T-cell (primary cell): ENCODE measurements at places on chromosomes 2 and 18.

DNA sequence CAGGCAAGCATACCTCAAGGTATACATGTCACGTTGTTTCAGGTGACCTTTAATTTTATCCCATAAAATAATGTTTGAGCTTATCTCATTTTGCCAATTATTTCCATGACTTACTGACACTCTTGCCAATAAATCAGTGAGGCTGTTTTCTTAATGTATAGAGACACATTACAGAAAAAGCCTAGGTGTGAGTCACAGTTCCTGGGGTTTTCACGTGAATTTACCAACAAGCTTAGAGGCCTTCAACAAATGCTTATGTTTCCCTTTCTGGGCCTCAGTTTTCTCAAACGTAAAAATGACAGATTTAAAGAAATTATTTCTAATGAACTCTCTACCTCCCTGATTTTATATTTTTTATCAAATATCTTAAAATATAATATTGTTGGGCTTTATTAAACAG, 517.5 kb upstream of the SPHKAP start:
- no peaks in the 10 kb centered on the region for H3K27me3 ChIP-seq
- H3K4me1 ChIP-seq, result no peaks in the 10 kb centered on the region
- H3K27ac ChIP-seq, result no peak overlapping the region

DNA sequence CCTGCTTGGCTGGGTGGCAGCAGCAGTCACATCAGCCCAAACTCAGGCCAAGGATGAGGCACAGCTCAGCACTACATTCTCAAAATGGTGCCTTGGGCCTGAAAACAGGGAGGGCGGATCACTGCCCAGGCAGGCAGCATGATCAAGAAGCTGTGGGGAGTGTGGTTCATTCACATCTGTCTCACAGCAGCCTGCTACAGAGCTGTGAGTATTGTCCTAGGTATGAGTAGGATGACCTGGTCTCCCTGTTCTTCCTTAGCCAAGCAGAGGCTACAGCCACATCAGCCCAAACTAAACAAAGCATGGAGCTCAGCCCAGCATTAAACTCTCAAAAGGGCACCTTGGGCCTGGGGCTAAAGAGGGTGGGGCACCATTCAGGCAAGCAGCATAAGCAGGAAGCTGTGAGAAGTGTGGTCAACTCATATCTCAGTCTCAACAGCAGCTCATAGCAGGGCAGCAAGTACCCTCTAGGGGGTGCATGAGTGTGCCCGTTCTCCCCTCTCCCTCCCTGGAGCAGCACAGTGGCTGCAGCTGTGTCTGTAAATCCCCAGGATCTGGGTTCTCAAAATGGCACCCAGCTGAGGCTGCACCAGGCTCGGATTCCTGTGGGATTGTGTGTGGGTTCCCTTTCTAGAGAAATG, 139.6 kb downstream of the TRABD2A start:
- DNase-seq, result peak; percentile 48
- H3K36me3 ChIP-seq, result no peaks in the 10 kb centered on the region
- H3K27ac ChIP-seq, result peak overlapping the region; percentile 51
- H3K4me1 ChIP-seq, result peaks cover 19% of the 10 kb centered on the region
- no peaks in the 10 kb centered on the region for H3K27me3 ChIP-seq
- H3K4me3 ChIP-seq, result no peak overlapping the region

- no peak overlapping the region for H3K4me3 ChIP-seq
- H3K27me3 ChIP-seq, result no peaks in the 10 kb centered on the region
- H3K27ac ChIP-seq, result no peak overlapping the region
- H3K4me1 ChIP-seq, result no peaks in the 10 kb centered on the region
Observed at GRCh38 chr18:35507623-35508022, 9.9 kb upstream of the INO80C start.

DNA sequence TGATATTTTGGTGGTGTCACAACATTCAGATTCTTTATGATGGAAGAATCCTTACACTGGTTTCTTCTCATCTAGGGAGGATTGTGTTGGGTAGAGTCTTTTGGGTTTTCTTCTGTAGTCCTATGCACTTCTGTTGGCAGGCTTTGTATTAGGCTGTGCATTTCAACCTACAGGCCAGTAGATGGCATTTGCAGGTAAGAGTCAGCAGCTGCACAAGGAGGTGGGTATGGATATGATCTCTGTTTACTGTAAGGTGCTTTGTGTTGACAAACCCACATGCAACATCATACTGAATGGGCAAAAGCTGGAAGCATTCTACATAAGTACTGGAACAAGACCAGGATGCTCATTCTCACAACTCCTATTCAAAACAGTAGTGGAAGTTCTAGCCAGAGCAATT, 656.8 kb downstream of the METTL4 start:
- H3K4me3 ChIP-seq, result no peak overlapping the region
- H3K4me1 ChIP-seq, result no peaks in the 10 kb centered on the region
- H3K27me3 ChIP-seq, result no peaks in the 10 kb centered on the region
- no peak overlapping the region for H3K27ac ChIP-seq

DNA sequence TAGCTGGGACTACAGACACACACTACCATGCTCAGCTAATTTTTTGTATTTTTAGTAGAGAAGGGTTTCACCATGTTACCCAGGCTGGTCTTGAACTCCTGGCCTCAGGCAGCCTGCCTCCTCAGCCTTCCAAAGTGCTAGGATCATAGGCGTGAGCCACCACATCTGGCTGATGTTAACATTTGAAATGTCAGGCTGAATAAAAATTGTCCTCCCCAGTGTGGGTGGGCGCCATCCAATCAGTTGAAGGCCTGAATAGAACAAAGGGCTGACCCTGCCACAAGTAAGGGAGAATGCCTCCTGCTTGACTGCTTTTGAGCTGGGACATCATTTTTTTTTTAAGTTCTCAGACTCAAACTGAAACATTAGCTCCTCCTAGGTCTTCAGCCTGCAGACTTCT, 21.0 kb upstream of the RHOB start:
- H3K27ac ChIP-seq, result no peak overlapping the region
- DNase-seq, result no peak
- no peaks in the 10 kb centered on the region for H3K36me3 ChIP-seq
- H3K27me3 ChIP-seq, result peaks cover 19% of the 10 kb centered on the region

- H3K27me3 ChIP-seq, result no peaks in the 10 kb centered on the region
- H3K4me1 ChIP-seq, result no peaks in the 10 kb centered on the region
- H3K27ac ChIP-seq, result no peak overlapping the region
- H3K4me3 ChIP-seq, result no peak overlapping the region
- no peaks in the 10 kb centered on the region for H3K36me3 ChIP-seq
Observed at GRCh38 chr2:192416060-192416459, 221.3 kb upstream of the TMEFF2 start.

GRCh38 chr2:9256570-9257043, 50.0 kb downstream of the ASAP2 start:
- H3K36me3 ChIP-seq, result no peaks in the 10 kb centered on the region
- DNase-seq, result no peak
- H3K27me3 ChIP-seq, result peaks cover 4% of the 10 kb centered on the region
- H3K27ac ChIP-seq, result no peak overlapping the region

DNA sequence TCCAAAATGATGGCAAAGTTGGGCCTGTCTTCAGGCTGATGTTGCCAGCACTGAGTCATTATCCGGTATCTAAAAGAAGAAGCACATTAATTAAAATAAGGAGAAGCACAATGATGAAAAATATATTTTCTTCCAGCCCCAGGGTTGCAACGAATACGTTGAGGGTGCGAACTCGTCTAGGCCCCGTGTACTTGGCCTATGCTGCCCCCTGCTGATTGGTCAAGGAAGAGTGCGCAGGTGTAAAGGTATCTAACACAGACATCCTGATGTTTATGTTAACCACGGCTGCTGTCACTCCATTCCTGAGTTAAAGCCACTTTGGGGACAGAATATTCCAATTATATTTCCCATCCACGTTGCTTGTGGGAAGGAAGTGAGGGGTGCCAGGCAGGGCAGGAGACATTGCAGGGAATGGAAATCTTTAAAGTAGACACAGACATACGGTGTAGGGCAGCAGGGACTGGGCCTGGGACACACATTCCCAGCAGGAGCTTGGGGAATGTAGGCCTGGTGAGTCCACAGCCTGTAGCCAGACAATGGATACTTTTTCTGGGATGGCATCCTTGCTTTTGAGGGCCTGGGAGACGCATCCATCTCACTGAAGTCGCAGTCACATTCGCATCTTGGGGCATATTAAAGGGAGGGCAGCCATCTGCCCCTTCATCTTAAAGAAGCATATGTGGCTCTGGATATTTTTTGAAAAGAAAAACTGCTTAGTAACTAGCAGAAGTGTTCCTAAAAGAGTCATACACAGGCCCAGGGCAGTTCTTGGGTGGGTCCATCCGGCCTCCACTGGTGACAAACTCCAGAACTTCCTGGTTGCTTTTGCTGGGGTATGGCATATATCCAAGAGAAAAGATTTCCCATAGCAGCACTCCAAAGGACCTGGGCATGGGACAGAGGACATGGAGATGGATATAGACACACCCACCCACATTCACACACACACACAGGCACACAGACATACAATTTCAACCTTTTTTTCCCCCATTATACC, 81.9 kb downstream of the CLIP4 start:
- no peak overlapping the region for H3K4me3 ChIP-seq
- peak; percentile 63 for DNase-seq
- no peak overlapping the region for H3K27ac ChIP-seq
- no peaks in the 10 kb centered on the region for H3K4me1 ChIP-seq
- H3K36me3 ChIP-seq, result no peaks in the 10 kb centered on the region
- H3K27me3 ChIP-seq, result no peaks in the 10 kb centered on the region

- no peaks in the 10 kb centered on the region for H3K27me3 ChIP-seq
- no peaks in the 10 kb centered on the region for H3K36me3 ChIP-seq
- no peak overlapping the region for H3K4me3 ChIP-seq
- no peaks in the 10 kb centered on the region for H3K4me1 ChIP-seq
Observed at GRCh38 chr18:79123948-79124347, 54.8 kb downstream of the ATP9B start.

DNA sequence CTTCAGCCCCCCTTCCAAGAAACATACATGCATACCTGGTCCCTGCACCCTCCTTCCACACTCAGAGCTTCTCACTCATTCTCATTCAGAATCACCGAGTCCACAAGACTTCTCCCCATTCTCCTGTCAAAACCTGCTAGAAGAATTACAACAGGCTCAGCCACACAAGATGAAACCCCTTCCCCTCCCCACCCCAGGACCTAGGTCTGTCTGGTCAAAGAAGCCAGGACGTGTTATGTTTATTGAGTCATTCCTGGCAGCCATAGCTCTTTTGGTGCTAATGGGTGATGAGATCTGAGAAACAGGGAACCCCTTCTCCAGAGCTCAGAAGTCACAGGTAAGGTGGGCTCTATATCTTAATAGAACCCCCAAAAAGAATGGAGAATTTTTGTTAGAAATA, 1.4 kb upstream of the ADD2 start:
- no peak for DNase-seq
- no peaks in the 10 kb centered on the region for H3K36me3 ChIP-seq
- no peak overlapping the region for H3K4me3 ChIP-seq

- peaks cover 8% of the 10 kb centered on the region for H3K27me3 ChIP-seq
- H3K4me3 ChIP-seq, result peak overlapping the region; percentile 60
- H3K27ac ChIP-seq, result no peak overlapping the region
- no peaks in the 10 kb centered on the region for H3K36me3 ChIP-seq
- peaks cover 10% of the 10 kb centered on the region for H3K4me1 ChIP-seq
- DNase-seq, result no peak
Observed at GRCh38 chr2:73176205-73176880, 26.0 kb upstream of the NOTO start.

- no peak for DNase-seq
- H3K4me1 ChIP-seq, result no peaks in the 10 kb centered on the region
- H3K27ac ChIP-seq, result no peak overlapping the region
- no peaks in the 10 kb centered on the region for H3K27me3 ChIP-seq
Observed at GRCh38 chr2:46162329-46163097, 134.7 kb upstream of the EPAS1 start.

GRCh38 chr2:98892871-98893270, 43.2 kb downstream of the CRACDL start:
- H3K4me3 ChIP-seq, result no peak overlapping the region
- no peaks in the 10 kb centered on the region for H3K36me3 ChIP-seq
- no peak overlapping the region for H3K27ac ChIP-seq
- peaks cover 11% of the 10 kb centered on the region for H3K27me3 ChIP-seq
- no peak for DNase-seq

- no peak overlapping the region for H3K4me3 ChIP-seq
- H3K36me3 ChIP-seq, result no peaks in the 10 kb centered on the region
- H3K27ac ChIP-seq, result no peak overlapping the region
- no peak for DNase-seq
- H3K4me1 ChIP-seq, result no peaks in the 10 kb centered on the region
- H3K27me3 ChIP-seq, result no peaks in the 10 kb centered on the region
Observed at GRCh38 chr2:2320486-2321199, 10.4 kb downstream of the MYT1L start.

DNA sequence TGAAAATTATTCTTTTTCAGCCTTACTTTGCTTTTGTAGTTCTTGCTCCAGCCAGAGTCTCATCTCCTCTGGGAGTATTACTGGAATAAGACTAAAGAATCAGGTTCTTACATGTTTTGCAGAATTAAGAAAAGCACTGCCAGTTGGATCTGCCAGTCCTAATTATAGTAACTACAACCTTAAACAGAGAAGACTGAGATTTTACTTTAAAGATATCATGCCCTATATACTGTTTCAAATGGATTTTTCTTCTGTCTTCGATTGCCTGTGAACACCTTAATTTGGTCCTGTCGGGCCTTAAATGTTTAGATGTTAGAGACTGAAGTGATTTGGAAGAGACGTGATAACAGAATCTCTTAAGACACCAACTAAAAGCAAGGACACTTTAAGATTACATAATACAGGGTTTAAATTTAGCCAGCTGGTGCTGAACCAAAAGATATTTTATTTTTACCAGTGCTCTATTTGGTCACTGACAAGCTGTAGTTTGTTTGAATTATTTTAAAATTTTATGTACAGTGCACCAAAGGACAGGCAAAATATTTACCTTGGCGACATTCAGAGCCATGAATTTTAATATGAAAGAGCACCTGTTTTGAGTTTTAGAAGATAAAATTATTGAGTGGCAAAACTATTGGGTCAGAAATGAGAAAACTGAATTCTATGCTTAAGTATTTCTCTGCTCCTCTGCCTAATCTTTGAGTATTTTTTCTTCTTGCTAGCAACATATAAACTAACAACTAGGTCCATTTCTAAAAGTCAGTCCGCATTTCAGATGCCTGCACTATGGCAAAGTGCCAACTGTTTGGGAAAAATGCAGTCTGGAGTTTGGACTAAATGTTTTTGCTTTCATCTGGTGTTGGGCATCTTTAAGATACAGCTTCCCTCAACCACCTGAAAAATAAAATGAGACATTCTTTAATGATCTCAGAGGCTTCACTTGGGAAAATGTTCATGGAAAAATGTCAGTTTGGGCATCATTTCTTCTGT, 300.0 kb downstream of the XIRP2 start:
- no peak overlapping the region for H3K4me3 ChIP-seq
- no peaks in the 10 kb centered on the region for H3K27me3 ChIP-seq
- no peaks in the 10 kb centered on the region for H3K36me3 ChIP-seq
- H3K4me1 ChIP-seq, result no peaks in the 10 kb centered on the region

- H3K4me3 ChIP-seq, result peak within 1 kb of the TSS; percentile 79
- peak within 1 kb of the TSS; percentile 86 for H3K27ac ChIP-seq
- no peaks in the 10 kb centered on the region for H3K27me3 ChIP-seq
- H3K4me1 ChIP-seq, result peaks cover 15% of the 10 kb centered on the region
Observed at GRCh38 chr2:24360050-24360962, at the start of gene ITSN2. TSS of gene ITSN2 (minus strand) at chr2:24360536. CDS start at chr2:24328082, 32,454 bp downstream.
